ENCODE measurements at places on chromosomes 1 and 21. TPM values are rescaled to one million over a fixed set of nuclear protein-coding genes. Genes with fewer than 3 reads are reported as not detected.
A peak's percentile ranks its signal among the peaks of the same experiment; 100 is the strongest.

GRCh38 chr1:235402457-235403200, 35.4 kb downstream of the TBCE start:
- no peak for DNase-seq

DNA sequence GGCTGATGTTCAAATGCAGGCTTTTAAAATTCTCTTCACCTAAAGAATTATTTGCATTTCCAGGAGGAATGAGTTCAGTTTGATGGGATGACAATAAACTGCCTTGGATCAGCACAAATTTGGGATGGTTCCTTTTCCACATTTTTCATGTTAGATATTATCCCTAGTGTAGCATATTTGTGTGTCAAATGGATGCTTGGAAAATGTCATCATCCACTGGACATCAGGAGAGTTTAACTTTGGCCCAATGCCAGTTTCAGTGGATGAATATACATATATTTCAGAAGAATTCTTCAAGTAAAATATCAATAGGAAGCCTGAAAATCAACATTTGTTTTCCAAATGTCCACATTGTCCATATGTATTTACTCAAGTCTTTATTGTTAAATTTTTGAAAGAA, 116.5 kb upstream of the COL24A1 start:
- no peak for DNase-seq

Gene SPRR2E
- not detected for total RNA-seq

Gene BMP8A
- total RNA-seq: 0.68 TPM

GRCh38 chr1:26350701-26351589, 3.0 kb downstream of the CRYBG2 start:
- no peak for DNase-seq

- no peak for DNase-seq
Measured at GRCh38 chr1:19222573-19222972, 12.5 kb upstream of the UBR4 start.

Gene LMX1A
- not detected for total RNA-seq

Gene TMEM200B
- 6.0 TPM for total RNA-seq

- DNase-seq: peak; percentile 75
Measured at GRCh38 chr1:211469938-211470529, 21.9 kb downstream of the RD3 start.

DNA sequence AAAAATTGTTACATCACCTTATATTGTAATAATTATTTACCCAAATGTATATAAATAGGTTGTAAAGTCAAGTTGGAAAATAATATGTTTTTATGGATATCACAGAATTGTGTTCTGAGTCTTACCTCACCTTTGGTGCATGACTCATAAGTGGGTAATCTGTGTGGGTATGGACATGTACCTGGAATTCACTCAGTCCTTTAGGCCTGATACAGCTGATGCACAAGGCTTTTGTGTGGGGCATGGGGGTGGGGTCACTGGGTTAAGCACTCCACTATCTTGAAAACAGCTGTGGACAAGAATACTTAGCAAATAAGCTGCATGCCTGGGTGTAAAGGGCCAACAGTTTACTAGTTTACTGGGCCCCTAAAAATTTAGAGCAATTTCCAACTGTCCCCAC, 34.4 kb downstream of the INKA2 start:
- no peak for DNase-seq

Gene SIK1
- 34.1 TPM for total RNA-seq

- DNase-seq: no peak
Measured at GRCh38 chr1:101847626-101848025, 149.1 kb downstream of the OLFM3 start.

Gene DCDC2B
- 7.2 TPM for total RNA-seq

Gene CCDC181
- total RNA-seq: 5.7 TPM

Gene F13B
- total RNA-seq: not detected

DNA sequence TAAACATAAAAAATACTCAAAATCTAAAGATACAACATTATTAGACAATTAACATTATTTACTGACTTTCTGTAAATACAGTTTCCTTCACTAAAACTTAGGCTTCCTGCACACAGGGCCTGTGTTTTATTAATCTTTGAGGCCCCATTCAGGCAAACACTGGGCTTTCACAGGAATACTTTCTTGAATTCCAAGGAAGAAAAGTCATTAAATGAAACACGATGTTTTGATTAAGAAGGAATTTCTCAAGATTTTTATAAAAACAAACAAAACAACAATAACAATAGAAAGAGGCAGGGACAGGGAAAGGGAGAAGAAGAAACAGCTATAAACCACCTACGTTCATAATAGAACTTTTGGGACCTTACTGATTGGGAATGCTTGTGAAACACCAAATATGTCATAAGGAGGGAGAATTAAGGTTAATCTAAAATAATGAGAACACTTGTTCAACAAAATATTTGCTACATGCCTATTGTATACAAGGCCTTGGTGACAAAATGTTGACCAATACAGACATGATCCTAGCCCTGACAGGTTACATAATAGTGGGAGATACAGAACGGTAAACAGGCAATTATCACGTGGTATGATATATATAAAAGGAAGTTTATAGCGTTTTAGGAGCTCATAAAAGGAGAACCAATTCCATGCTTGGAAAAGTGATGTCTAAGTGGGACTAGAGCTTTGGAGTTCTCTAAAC, 3.6 kb downstream of the DDAH1 start:
- DNase-seq: no peak

DNA sequence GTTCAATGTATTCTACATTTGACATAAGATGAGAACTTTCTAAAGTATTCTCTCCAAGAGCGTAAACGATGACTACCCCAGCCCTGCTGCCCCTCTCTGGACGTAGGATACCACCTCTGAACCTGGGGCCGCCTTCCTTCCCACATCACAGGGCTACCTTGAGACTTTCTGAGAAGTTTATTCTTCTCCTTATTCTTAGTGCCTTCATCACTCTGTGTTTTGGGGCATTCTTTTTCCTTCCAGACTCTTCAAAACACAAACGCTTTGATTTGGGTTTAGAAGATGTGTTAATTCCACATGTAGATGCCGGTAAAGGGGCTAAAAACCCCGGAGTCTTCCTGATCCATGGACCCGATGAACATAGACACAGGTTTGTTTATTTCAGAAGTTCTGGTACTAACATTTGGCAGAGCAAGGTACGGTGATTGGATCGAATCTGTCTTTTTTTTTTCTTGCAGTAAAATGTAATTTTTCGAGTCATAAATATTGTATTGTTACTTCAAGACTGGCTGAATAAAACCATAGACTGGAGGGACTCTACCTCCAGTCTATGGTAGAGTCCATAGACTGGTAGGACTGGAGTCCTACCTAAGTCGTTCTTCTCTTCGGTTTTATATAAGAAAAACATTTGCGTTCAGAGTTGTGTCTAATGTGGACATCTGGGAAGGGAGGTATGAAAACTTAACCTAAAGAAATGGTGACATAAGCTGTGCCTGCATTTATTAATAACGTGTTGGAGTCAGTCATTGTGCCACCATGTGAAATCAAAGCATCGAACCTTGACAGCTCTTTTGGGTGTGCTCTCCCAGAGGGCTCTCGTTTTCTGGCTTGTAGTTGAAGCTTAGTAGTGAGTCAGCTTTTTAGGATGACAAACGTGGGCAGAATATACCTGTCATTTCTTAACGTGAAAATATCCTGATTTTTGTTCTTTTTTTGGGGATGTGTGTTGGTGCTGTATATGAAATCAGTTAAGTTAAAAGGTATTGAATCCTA, 1.2 kb downstream of the MAN1A2 start:
- DNase-seq: peak; percentile 18

DNA sequence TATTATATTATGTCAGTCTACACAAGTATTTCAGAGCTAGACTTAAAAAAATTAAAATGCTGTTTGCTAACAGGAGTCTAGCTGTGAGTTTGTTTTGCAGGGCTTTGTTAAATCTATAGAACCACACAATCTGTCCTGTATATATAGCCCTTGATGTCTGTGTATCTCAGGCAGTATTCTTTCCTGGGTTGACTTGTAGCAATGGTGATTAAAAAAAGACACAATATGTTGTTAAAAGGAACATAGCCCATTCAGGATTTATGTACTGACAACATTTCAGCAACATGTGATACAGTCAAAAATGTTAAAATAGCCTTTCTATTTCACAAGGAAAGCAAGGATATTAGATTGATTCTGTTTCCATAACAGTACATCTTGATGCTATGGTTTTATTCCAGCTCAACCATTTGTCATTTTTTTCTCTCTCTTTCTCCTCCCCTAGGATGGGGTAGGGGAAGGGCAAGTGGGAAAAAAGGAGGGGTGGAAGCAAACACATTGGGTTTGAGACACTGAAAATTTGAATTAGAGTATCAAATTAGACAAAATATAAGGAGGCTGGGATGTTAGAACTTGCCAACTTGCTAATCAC, 139.2 kb downstream of the DSCAM start:
- DNase-seq: no peak

DNA sequence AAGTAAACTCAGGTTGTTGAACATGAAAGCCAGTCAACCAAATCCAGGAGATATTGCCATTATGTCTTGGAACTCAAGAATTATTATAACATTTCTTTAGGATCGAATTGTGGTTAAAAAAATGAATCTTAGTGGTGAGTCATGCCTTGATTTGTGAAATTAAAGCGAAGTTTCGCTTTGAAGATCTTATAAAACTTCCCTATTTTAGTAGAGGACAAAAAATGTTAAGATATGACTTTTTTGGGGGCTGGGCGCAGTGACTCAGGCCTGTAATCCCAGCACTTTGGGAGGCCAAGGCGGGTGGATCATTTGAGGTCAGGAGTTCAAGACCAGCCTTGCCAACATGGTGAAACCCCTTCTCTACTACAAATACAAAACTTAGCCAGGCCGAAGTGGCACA, 39.5 kb upstream of the PTBP2 start:
- DNase-seq: no peak

All from lung (tissue), 17 donors.